ENCODE measurements at places on chromosomes 4 and X.

DNA sequence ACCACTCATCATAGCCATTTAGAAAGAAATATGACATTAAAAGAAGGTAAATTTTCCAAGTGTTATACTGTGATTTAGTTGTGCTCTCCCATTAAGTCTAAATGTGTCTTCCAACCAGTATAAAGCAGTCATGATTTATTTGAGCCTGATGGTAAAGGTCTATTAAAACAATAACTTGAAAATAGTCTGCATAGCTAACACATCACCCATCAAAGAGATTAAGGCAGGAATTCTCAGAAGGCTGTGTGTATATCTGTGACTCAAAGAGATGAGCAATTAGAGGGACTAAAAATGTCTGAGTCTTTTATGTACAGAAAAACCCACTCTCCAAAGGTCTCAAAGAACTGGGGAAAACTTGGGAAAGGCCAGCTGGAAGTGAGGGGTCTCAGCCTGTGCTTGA lies 70.3 kb upstream of the IQCM start:
- DNase-seq: no peak

- no peak for DNase-seq
These were observed 39.6 kb upstream of the BBS12 start for GRCh38 chr4:122692641-122693520.

DNA sequence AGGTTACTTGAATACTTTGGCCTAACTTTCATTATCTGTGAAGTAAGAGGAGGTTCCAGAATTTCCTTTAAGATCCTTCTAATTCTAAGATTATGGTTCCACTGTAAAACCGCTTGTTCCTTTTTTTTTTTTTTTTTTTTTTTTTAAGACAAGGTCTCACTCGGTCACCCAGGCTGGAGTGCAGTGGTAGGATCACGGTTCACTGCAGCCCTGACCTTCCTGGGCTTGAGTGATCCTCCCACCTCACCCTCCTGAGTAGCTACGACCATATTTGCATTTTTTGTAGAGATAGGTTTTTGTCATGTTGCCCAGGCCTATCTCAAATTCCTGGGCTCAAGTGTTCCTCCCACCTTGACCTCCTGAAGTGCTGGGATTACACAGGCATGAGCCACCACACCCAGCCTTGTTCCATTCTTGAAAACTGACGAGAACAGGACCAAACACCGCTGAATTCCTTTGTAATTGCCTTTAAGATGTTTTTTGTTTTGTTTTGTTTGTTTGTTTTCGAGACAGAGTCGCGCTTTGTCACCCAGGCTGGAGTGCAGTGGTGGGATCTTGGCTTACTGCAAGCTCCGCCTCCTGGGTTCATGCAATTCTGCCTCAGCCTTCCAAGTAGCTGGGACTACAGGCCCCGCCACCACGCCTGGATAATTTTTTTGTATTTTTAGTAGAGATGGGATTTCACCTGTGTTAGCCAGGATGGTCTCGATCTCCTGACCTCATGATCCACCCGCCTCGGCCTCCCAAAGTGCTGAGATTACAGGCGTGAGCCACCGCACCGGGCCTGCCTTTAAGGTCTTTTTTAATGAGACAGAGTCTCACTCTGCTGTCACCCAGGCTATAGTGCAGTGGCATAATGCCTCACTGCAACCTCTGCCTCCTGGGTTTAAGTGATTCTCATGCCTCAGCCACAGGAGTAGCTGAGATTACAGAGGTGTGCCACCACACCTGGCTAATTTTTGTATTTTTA lies 6.8 kb downstream of the PDS5A start:
- no peak for DNase-seq

- DNase-seq: no peak
These were observed 20.5 kb downstream of the PDLIM5 start for GRCh38 chr4:94472056-94472826.

DNA sequence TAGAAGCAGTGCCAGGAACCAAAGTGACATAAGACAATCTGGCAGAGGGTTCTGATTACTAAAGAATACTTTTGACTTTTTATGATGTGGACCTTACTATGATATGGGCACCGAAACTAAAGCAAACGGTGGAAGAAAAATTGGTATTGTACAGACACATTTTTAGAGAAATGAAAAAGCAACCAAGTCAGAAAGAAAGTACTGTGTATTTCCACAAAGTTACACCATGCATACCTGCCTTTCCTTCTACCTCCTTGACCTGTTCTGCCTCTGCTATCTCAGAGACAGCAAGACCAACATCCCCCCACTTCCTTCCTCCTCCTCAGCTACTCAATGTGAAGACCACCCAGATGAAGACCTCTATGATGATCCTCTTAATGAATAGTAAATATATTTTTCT lies 88.3 kb downstream of the HUWE1 start:
- DNase-seq: no peak

DNA sequence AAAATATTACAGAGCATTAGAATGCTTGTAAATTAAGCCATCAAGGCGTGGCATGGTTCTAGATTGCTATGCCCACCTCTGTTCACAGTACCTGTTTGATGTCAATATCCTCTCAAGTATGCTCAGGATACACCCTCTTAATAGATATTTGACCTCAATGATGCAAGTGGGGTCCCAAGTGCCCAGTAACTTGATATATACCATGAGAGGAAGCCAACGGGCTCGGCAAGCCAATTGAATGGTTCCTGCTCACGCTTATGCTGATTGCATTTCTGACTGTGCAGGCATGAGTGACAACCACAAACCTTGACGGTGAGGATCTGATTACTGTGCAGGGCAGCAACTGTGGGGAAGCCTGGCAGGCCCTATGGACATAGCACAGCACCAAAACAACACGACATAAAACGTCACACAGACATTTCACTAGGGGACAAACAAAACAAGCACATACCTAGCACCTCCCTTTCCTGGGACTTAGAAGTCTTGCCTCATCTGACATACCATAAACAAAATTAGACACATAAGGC lies 179.1 kb upstream of the ETNPPL start:
- DNase-seq: no peak

Measured in activated T-cell treated with anti-CD3 and anti-CD28 coated beads for 1 hour (primary cell).